ENCODE measurements at places on chromosomes 6 and 20. TPM values are rescaled to one million over a fixed set of nuclear protein-coding genes. Genes with fewer than 3 reads are reported as not detected.
A peak's percentile ranks its signal among the peaks of the same experiment; 100 is the strongest.

DNA sequence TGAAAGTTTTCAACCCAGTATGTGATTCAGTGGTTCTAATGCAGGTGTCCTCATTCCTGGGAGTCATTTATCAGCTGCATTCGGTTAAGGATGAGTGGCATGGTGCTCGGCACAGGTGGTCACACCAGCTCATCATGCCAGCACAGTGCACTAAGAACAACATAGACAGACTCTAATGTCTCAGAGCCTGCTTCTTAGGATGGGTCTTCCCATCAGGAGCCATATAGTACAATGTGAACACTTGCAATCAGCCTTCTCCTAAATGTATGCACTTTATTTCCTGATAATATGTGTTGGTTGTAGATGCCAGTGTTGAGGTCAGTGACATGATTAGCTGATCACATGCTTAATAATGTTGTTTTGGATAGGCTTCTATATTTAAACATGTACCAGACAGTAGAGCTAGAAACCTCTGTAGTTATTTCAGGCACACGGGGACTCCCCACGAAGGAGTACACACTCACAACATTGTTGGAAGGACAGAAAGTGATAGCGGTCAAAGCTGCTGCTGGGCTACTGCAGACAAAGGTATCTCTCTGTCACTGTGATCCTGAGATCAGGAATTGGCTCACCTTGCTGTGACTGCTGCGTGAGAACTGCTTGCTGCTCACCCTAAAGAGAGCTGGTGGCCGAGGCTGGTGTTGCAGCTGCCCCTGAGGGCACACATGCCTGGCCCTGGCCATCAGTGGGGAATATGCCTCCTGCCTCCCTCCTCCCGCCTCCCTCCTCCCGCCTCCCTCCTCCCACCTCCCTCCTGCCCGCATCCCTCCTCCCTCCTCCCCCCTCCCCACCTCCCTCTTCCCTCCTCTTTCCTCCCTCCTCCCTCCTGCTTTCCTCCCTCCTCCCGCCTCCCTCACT, 195.4 kb downstream of the SMOC2 start:
- no peak for DNase-seq

DNA sequence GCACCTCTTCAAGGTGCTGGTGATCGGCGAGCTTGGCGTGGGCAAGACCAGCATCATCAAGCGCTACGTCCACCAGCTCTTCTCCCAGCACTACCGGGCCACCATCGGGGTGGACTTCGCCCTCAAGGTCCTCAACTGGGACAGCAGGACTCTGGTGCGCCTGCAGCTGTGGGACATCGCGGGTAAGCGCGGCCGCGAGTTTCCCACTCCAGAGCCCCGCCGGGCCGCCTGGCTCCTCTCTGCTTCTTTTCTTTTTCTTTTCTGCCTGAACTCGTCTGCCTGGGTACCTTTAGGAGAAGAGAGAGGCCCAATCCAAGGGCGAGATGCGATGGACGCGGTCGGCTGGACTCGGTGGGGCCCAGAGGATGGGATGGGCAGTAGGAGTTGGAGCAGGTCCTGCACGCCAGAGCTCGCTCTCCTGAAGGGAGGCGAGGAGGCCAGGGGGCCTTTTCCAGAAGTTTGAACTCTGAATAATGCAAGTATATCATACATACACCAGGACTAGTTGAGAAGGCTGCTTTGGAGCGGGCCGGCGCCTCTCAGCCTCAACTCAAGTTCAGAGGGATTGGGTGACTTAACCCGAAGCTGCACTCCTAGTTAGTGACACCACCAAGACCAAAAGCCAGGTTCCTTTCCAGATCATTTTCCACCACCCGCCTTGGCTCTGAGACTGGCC, 445 bp downstream of the RAB32 start:
- peak; percentile 71 for DNase-seq

DNA sequence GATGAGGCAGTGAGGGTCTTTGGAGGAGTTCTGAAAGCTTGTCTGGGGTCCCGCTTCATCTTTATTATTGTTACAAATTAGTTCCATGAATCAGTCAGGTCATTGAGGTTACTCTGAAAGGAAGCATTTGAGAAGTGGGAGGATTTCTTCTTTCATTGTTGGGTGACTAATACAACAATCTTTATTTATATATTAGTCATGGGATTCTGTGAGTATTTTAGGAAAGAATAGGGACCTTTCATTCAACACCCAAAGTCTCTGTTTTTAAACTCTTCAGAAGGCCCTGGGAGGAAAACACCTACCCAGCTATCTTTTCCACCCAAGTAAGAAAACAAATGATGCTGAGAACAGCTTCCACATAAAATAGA, 98.3 kb downstream of the SOD2 start:
- no peak for DNase-seq

DNA sequence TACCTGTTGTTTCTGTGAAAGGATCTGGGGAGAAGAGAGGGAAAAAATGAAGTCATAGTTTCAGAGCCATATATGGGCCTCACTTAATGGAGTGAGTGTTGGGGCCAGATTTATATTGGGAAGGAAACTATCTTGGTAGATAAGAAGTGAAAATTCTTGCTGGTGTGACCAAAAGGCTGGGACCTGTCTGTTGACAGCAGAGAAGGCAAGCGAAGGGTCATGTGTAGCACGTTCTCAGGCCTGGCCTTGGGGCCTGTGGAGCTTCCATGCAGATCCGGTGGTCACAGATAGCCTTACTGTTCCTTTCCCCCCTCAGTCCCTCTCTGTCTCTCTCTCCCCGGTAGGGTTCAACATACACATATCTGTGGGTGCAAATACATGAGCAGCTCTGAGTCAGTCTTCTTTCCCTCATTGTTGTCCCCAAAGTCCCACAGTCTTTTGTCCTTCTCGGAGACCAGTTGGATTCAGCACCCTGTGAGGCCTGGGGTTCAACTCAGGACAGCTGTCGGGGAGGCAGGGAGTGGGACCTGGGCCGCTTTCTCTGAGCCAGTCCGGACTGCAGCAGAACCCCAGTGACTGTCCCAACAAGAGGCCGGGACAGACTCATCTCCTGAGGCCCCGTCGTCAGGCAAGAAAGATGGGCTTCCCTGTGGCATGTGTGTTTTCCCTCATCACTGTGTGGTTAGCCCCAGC, 34.6 kb downstream of the PPP1R14C start:
- DNase-seq, result no peak

DNA sequence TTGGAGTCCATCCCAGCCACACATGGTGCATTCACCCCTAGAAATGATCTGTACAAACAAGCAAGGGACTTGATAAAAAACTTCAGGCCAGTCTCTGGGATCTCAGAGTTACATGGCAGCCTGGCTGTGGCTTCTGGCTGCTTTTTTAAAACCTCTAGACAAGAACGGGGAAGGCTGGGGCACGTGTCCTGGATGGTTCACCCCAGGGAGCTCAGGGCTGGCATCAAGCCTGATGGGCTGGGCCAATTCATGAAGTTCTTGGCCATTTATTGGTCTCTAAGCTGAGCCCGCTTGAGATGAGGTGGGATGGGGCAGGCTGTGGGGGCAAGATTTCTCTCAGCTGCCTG, 10.4 kb upstream of the ZFAND3 start:
- DNase-seq, result peak; percentile 66

GRCh38 chr6:113818578-113818977, 38.6 kb upstream of the MARCKS start:
- DNase-seq, result no peak

Gene DEF6
- total RNA-seq, result 11.6 TPM

Gene SLPI
- total RNA-seq, result 95.5 TPM

Gene HRH3
- not detected for total RNA-seq

Gene SLC22A7
- total RNA-seq, result not detected

Gene BLTP3A
- total RNA-seq, result 13.6 TPM
